ENCODE measurements at places on chromosomes 1 and 21.
A peak's percentile ranks its signal among the peaks of the same experiment; 100 is the strongest.

DNA sequence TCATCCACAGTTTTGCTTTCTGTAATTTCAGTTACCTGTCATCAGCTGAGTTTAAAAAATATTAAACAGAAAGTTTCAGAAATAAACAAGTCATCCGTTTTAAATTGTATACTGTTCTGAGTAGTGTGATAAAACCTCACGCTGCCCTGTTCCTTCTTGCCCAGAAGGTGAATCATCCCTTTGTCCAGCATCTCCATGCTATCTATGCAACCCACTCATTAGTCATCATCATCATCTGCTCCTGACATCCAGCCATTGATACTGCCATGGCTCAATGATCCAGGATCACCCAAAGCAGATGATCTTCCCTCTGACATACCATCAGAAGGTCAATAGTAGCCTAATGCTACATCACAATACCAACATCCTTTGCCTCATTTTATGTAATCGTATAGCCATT lies 198.3 kb downstream of the SLC44A5 start:
- no peak for DNase-seq

DNA sequence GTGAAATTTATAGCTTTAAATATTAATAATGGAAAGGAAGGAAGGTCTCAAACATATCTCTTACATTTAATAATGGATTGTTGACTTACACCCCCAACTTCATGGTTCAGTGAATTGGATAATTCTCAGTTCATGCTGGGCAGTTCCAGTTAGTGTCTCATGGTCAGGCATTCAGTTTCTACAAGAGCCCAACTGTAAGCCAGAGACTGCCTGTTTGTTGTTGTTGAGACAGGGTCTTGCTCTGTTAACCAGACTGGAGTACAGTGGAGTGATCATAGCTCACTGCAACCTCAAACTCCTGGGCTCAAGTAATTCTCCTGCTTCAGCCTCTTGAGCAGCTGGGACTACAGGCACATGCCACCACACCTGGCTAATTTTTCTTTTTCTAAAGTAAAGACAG lies 5.0 kb upstream of the DMAP1 start:
- DNase-seq = no peak

DNA sequence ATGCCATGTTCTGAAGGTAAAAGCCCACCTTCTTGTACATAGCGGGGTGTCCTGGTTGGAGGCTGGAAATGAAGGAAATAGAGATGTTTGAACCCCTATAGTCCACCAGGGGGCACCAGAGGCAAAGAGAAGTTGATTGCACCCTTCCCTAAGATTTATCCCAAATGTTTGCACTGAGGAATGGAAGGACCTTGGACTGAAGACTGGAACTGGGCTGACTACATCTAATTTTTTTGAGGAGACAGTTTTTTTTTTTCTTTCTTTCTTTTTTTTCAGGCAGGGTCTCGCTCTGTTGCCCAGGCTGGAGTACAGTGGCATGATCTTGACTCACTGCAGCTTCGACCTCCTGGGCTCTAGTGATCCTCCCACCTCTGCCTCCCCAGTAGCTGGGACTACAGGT lies 55.3 kb upstream of the EIF4G3 start:
- no peak for DNase-seq

- DNase-seq = peak; percentile 82
Measured at GRCh38 chr1:27668808-27669723, 2.9 kb downstream of the IFI6 start.

DNA sequence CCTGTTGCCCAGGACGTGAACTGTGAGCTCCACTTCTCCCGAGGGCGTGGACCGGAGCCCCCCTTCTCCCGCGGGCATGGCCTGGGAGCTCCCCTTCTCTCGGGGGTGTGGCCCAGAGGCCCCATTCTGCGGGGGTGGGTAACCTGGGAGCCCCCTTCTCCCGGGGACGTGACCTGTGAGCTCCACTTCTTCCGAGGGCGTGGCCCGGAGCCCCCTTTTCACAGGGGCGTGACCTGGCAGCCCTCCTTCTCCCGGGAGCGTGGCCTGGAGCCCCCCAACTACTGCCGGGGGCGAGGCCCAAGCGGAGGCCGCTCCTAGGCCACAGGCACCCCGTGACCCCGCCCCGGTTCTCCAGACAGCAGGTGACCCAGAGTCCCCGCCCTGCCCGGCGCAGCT lies 320 bp downstream of the C1orf174 start:
- DNase-seq = no peak

GRCh38 chr1:19049128-19049768 lies 92.8 kb upstream of the IFFO2 start:
- no peak for DNase-seq

GRCh38 chr1:79852004-79852403 lies 845.5 kb upstream of the ADGRL4 start:
- DNase-seq = no peak

- DNase-seq = no peak
Measured at GRCh38 chr1:85188530-85188929, 12.3 kb downstream of the SYDE2 start.

- DNase-seq = no peak
Measured at GRCh38 chr1:3026124-3026523, 4.9 kb downstream of the ACTRT2 start.

Measured in stimulated activated CD8-positive, alpha-beta memory T cell treated with anti-CD3 and anti-CD28 coated beads, Interleukin-7, amount 100 ng/mL, for 24 hours (primary cell).